Left ventricle myocardium superior (tissue), 1 donor: ENCODE measurements at places on chromosomes 5 and 9. TPM values are rescaled to one million over a fixed set of nuclear protein-coding genes. Genes with fewer than 3 reads are reported as not detected.
A peak's percentile ranks its signal among the peaks of the same experiment; 100 is the strongest.

The FBLL1 gene
- not detected for total RNA-seq

The HSPB3 gene
- 492 TPM for total RNA-seq

The RGS7BP gene
- 6.4 TPM for total RNA-seq

DNA sequence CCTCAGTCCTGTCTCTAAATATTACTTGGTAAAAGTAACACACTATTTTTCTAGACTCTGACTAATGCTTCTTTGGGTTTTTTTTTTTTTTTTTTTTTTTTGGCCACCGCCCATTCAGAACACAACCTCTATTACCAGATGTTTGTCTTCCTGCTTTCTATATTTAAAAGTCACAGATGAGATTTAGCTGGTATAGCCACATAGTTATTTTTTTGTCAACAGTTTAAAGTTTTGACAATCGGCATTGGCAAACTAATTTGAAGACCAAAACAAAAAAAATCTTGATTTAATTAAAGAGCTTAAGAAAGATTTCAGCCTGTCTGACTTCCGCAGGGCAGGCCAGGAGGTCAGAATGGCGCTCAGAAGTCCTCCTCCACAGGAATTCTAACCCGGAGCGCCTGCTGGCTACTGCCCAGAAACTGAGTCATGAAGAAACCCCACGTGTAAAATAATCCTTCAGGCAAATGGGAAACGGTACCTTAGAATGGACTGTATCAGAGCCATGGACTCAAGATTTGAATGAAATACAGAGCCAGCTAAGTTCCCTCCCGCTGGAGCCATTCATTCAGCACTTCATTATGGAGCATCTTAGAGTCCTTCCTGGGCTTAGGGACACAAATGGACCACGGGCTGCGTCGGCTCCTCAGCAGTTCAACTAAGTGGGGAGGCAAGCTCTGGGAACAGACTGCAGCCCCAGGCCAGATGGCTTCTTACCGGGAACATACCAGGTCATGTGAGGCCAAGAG, 55.6 kb downstream of the PTPDC1 start:
- DNase-seq, result peak; percentile 86

GRCh38 chr5:141135030-141135717, at the start of gene PCDHB5:
TSS of gene PCDHB5 (plus strand) at chr5:141135206. CDS start at chr5:141135435, 229 bp downstream.
- no peak for DNase-seq
